CD4-positive, alpha-beta T cell treated with Interleukin-4 for 4 hours (primary cell): ENCODE measurements at places on chromosomes 5 and 9.

- DNase-seq = no peak
Measured at GRCh38 chr5:139640421-139641115, 7.6 kb upstream of the CXXC5 start.

DNA sequence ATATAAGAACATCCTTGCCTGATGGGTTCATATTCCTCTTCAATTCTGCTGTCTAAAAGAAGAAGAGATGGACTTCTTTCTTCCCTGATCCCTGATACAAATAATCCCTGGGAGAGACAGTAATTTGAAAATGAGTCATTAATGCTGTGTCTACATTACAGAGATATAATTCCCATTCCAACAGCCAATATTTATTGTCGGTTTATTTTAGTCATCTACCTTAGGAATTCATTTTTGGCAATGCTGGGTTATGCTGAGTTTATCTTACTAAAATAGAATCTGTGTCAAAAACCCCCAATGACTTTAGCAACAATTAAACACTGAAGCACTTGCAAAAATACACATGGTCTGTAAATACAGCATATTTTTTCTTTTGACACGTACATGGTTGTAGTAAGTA is 23.9 kb downstream of the ZNF474 start:
- DNase-seq = no peak

- no peak for DNase-seq
Measured at GRCh38 chr5:10254686-10255085, 4.6 kb downstream of the CCT5 start.

GRCh38 chr9:120985819-120986222 is 59.2 kb upstream of the TRAF1 start:
- DNase-seq = no peak

DNA sequence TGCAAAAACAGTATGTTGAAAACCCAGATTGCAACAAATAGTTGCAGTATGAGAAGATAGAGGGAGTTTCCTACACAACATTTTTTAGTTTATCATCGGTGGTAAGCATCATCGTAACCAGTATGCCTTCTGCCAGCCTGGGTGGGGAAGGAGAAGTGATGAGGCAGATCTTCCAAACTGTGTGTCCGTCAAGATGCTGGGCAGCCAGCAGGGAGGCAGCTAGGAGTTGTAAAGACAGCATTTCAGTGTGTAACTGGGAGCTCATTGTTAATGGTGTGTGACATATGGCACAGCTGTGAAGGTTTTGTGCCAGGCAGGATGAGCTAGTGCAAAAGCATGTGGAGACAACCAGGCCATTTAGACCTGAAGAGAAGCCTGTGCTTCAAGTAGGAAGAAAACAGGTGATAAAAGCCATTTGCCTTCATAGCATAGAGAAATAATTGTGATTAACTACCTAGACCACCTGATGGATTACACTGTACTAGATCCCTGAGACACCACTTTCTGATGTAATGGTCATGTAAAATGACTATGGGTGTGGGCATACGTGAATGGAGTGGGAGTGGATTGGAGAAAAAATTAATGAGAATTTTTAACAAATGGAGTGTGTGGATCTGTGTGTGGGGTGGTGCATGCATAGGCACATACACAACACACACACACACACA is 347.0 kb upstream of the ADAMTSL1 start:
- DNase-seq = no peak

DNA sequence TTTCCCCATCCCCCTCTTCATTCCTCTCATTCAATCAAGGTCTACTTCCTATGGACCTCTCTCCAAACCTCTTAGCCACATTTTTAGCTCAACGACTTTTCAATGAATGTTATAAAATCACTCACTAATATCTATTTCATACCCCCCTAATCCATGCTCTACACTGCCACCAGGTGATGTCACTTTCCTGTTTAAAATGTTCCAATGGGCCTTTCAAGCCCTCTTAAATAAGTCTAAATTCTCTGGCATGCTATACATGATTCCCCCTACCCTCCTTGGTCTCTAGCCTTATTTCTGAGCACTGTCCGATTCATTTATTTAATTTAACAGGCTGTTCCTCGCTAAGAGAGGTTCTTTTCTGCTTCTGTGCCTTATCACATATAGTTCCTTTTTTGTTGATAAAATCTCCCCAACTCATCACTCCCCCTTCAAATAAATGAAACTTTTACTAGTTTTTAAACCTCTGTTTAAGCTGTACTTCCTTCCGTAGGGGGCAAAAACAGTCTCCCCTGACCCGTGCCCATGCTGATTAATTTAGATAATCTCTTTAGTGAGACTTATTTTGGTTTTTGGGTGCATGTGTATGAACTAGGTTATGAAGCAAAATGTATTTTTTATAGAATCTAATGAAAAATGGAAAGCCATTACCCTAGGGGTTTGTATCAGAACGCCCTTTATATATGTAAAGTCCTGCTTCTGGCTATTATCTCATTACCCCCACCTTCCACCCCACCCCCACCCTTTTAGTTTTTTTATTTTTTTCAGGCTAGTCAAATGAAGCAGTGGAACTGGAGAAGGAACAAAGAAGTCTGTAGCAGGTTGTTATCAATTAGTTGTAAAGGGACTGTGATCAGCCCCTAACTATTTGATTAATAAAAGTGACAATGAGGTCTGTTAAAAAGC is 9.0 kb downstream of the ABHD17B start:
- no peak for DNase-seq

DNA sequence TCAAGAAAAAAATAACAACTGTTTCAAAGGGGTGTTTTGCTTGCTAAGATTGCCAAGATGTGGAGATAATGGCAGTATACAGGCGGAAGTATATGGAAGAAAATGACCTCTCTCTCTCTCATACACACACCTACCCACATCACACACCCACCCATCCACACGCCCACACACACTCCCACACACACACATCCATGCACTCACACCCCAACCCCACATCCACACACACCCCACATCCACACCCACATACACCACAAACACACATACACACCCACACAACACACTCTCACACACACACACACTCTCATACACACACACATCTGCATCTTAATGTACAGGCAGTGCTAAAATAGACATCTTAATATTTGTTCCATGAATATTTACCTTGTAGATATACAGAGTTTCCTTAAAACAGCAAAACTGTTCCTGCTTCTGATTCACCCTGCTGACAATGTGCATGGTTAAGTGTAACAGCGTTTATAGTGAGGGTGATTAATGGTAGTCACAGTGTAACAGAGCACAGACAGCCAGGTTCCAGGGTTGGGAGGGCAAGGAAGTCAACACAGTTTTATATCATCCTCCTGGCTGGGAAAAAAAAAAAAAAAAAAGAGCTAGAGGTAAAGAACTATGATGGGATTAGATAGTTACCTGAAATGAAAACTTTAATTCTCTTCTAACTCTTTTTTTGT is 8.3 kb downstream of the BHMT2 start:
- DNase-seq = no peak

GRCh38 chr5:126937771-126938170 is 92.6 kb downstream of the MARCHF3 start:
- no peak for DNase-seq

DNA sequence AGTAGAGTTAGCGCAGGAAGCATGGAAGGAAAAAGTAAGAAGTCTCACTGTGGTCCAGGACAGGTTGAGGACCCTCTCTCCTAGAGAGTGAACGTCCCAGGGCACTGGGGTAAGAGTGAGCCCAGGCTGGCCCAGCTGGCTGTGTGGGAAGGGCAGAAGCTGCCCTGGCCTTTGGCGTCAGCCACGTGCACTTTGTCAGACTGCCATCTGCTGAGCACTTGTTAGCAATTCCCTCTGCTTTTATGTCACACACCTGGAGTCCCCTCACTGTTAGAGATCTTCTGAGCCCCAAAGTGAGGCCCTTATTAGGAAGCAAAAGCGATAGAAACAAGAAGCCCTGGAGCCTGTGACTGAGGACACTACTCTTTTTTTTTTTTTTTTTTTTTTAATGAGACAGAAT is 79.1 kb downstream of the UGCG start:
- peak; percentile 8 for DNase-seq

DNA sequence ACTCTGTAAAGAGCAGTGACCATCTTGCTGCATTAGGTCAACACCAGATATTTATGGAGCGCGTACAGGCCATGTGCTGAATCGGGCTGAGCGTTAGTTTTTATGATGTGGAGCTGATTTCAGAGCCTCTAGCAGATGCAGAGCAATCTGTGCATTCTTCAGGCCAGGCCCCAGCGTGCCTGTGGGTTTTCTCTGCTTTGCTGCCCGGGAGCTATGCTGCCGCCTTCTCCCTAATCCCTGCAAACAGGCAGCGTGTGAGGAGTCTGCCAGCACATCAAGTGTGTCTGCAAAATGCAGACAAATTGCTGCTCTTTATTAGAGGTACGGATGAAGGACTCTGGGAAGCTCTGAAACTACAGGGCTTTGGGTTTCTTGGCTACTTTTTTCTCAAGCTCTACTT is 170.0 kb downstream of the NTRK2 start:
- no peak for DNase-seq

DNA sequence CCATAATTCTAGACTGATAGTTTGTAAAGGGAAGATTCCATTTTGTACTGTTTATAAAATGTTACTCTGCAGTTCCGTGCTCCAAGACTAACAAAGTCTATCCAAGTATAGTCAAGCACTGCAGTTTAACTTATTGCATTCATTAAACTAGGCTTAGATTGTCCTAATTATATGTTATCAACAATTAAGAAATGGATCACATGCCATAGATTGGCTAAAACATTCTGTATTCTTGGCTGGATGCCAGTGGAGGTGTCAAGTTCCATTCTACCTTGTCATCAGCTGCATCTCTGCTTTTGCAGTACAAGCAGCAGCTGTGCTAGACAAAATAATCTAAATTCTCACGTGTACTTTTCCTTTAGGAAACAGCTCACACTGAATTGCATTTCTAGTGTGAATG is 69.4 kb upstream of the MEF2C start:
- DNase-seq = no peak

DNA sequence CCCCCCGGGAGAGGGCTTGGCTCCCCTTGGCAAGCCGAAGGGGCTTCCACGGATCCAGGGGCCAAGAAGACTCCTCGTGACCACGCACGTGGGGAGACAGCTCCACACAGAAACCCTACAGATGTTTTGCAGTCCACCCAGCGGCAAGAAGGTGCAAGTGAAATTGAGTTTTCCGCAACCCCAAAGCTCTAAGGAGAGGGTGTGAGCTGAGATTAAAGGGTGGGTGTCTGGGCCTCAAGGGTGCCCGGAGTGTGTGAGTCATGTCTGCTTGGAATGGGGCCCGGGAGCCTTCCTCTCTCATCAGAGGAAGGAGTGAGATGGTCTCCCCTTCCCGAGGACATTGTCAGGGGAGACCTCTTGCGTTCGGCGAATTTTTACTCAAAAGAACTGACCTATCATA is 79.1 kb downstream of the OLFM1 start:
- DNase-seq = no peak

DNA sequence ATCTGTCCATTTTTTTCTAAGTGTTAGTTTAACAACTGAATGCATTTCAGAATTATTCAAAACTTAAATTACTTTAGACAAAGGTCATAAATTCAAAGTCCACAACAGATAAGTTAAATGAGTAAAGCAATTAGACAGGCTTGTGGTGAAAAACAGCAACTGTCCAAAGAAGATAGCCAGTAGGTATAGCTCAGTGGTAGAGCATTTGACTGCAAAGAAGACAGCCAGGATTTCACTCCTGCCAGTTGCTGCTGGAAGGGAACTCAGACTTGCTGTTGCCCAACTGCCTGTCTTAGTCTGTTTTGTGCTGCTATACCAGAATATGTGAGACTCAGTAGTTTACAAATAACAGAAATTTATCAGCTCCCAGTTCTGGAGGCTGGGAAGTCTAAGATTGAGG is 10.0 kb downstream of the FANCC start:
- DNase-seq = no peak

DNA sequence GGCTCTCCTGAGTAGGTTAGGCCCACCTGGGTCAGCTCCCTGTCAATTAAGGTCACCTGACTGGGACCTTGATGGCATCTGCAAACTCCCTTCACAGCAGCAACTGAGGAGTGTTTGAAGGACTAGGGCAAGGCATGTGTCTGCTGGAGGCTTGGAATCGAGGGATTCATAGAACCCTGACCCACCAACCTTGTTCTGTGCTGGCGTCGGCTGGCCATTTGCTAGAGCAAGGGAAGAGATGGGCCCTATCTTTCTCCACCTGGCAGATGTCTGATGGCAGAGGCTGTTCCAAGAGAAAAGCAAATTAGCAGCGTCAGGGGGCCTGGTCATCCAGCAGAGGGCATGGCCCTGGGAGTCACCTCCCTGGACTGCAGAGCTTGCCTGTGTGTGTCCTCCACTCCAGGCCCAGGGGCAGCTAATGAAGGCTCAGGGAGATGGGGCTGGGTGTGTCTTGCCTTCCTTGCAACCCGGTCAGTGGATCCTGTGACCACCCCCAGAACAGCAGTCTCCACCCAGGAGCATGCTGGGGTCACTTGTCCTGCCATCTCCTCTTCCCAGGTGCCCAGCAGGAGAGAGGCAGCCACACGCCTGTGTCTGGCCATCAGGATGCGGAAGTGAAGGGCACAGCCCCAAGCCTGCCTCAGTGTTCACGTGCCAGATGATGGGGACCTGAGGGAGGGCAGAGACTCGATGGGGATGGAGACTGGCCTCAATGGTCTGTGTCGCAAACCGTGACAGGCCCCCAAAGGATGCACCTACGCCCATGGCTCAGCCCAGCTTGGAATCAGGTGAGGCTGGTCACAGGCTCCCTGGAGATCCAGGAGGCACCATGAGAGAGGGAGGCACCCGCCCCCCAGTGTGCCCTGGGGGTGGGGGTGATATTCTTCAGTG is 53.9 kb downstream of the BARX1 start:
- no peak for DNase-seq

DNA sequence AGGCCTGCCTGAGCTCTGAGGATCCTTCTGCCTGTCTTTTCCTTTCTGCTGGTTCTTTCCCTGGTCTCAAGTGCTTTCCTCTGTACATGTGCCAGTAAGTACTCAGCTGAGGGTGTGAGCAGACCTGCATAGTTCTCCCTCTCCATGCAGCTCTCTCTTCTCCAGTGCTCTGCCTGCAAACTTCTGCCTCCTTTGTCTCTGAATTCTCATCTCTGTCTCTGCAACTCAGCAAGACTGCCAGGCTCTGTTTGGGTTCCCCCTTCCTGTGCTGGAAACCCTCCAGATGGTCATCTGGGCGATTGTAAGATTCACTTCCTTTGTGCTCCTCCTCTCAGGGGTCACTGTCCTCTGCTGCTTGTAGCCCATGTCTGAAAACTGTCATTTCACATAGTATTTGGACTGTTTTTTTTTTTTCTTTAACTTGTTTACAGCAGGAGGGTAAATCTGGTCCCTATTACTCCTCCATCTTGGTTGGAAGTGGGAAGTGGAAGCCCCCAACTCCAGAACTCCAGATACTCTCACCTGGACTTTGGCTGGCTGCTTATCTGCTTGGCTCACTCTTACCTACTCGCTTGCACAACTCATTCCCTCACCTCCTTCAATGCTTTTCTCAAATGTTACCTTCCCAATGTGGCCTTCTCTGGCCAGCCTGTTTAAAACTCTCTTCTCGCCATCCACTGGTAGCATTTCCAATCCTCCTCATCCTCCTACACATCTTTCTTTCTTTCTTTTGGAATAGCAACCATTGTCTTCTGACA is 175.3 kb upstream of the TBC1D2 start:
- no peak for DNase-seq

GRCh38 chr9:95450171-95451064 is 66.4 kb downstream of the PTCH1 start:
- no peak for DNase-seq
